ENCODE measurements at places on chromosomes 13 and 19.

DNA sequence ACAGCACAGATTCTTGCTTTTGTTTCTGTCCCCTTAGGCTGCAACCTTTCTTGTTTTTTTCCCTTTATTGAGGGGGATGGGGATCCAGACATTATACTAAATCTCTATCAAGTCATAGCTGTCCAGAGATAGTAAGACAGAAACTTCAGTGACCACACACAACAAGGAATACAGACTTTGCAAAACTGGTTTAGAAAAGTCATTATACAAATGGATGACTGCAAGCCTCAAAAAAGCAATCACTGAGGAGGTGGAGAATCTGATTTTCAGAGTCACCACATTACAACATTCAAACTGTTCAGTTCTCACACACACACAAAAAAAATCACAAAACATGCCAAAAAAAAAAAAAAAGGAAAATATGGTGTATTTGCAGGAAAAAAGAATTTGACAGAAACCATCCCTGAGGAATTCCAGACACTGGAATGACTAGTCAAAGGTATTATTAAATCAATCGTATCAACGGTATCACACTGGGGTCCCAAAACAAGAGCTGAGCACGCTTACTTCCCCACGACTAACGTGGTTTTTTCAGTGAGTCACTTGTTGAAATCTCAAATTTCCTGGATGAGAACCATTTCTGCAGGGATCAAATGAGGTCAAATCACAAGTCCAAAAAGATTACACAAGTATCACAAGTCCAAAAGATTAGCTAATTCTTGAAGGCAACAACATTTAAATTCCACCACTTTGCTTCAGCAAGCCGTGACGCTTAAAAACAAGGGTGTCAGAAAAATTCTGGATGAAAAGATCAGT is 41.2 kb downstream of the USP12 start:
- DNase-seq: no peak

- no peak for DNase-seq
Measured at GRCh38 chr19:1765232-1765903, 12.1 kb downstream of the ONECUT3 start.

DNA sequence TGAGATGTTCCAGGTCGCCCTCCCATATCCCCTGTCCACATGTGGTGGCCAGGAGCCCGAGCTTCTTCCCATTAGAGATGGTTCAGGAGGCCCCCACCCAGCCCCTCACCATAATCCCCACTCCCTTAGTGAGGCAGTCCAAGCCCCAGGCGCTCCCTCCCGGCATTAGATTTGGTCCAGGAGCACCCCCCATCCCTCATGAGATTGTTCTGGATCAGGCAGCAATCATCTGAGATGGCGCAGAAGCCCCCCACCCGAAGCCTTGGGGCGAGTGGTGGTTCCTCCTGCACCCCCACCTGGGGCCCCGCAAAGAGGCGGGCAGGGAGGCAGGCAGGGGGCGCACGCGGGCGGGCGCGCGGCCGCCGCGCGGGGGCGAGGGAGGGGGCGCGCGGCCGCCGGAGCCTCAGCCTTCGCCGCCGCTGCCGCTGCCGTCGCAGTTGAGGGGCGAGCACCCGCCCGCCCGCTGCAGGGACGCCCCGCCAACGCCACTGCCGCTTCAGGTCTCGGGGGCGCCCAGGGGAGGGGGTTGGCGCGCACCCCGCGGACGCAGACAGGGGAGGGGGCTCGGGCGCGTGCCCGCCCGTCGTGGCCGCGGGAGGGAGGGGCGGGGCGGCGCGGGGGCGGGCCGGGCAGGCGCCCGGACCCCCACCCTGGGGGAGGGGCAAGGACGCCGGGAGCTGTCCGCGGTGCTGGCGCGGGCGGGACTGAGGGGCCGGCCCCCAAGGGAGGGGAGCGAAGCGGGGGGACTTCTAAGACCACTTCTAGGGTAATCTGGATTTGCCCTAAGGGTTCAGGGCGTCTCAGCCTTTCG is 46.4 kb upstream of the SHKBP1 start:
- DNase-seq: no peak

- no peak for DNase-seq
Measured at GRCh38 chr13:59890054-59890453, 273.7 kb downstream of the DIAPH3 start.

DNA sequence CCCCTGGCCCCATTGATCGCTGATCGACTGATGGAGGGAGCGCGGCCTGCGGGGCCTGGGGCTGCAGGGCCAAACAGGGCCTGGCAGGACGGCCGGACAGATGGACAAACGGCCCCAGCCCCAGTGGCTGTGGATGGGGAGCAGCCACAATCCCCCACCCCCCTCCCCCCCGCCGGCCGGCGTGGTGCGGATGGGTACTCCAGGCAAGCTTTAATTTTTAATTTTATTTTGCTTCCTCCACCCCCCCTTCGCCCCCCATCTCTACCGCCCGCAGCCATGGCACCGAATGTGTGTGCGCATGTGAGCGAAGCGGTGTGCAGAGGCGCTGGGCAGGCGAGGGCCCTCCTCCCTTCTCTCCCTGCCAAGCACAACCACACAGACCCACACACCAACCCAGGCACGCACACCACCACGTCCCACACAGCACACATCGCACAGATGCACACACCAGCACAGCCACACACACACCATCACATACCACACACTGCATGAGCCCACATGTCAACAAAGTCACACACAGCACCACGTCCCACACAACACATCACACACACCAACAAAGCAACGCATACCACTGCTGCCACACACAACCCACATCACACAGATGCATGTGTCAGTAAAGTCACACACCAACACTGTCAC is 12.4 kb downstream of the ERFL start:
- DNase-seq: no peak
